Inflammatory macrophage treated with lipopolysaccharide for 4 hours (primary cell): ENCODE measurements at places on chromosomes 16 and 17.

- peak; percentile 84 for DNase-seq
Measured at GRCh38 chr16:84730406-84731106, 30.8 kb downstream of the USP10 start.

DNA sequence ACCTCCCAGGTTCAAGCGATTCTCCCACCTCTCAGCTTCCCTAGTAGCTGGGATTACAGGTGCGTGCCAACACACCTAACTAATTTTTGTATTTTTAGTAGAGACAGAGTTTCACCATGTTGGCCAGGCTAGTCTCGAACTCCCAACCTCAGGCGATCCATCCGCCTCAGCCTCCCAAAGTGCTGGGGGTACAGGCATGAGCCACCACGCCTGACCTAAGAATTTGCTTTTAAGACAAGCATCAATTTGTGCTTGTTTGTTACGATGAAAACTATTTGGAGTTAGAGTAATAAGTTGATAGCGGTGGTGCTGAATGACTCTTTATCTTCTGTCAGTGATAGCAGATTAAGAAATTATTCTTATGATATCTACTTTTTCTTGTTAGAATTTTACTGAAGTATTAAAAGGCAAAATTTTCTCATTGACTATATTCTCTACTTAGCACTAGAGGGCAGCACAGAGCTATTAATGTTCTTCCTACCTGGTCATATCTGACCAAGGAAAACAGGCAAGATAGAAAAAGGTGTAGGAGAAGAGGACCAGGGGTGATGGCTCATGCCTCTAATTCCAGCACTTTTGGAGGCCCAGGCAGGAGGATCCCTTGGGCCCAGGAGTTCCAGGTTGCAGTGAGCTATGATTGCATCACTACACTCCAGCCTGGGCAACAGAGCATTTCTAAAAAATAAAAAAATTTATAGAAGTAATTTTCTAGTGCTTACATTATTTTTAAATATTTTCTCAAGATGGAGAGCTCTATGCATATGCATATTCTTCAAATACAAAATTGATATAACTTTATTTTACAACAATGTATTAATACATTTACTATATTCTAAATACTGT is 24.5 kb downstream of the STXBP4 start:
- peak; percentile 36 for DNase-seq

DNA sequence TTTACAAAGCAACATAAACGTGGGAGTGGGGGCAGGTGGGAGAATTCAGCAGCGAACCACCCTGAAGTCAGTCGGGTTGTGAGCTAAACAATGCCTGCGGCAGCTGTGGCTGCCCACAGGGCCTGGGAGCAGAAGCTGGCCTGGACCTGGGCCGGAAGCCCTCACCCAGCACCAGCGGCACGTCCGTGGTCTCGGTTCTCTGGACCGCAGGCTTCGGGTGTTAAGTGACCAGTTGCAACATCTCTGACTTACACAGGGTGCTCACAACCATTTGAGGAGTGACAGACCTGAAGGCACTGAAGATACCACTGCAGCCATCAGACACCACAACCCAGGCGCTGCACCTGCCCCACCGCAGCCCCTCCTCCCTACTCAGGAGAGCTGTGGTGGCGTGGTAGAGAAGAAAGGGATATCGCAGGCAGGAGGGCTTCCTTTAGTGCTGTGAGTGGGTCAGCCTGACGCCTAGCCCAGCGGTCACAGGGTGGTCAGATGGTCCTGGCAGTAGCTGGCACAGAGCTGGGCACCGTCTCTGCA is 33.8 kb downstream of the CBFA2T3 start:
- DNase-seq: no peak

GRCh38 chr17:63701868-63702720 is 2.2 kb upstream of the LIMD2 start:
- peak; percentile 24 for DNase-seq

DNA sequence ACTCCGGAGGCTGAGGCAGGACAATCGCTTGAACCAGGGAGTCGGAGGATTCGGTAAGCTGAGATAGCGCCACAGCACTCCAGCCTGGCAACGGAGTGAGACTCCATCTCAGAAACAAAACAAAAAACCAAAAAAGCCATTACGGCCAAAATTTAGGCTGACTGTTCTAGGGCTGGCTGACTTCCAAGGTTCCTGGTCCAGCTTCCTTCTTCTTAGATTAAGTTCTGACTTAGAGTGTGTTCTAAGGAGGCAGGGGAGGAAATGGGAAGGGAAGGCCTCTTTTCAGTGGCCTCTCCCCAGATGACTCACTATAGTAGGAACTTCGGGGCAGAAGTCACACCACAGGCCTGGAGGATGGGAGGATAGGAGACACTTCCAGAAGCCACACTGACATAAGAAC is 27.7 kb upstream of the CLEC18B start:
- DNase-seq: peak; percentile 76

- no peak for DNase-seq
Measured at GRCh38 chr17:60065136-60065535, 13.6 kb downstream of the HEATR6 start.

- peak; percentile 64 for DNase-seq
Measured at GRCh38 chr17:78342449-78343186, 17.3 kb downstream of the SOCS3 start.

DNA sequence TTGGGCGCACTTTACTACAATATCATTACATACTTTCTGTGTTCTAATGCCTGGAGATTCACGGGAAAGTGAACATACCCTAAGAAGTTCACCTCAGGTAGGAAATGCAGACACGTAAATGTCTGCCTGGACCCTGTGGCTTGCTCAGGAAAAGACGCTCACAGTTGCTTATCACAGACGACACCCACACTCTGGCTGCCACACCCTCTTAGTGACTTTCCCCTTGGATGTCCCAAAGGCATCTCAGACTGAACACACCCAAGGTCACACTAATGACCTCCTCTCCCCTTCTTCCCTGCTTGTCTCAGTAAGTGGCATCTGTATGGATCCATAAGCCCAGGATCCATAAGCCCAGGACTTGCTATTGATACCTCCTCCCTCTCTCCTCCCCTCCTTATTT is 32.6 kb downstream of the CDRT15 start:
- DNase-seq: no peak

DNA sequence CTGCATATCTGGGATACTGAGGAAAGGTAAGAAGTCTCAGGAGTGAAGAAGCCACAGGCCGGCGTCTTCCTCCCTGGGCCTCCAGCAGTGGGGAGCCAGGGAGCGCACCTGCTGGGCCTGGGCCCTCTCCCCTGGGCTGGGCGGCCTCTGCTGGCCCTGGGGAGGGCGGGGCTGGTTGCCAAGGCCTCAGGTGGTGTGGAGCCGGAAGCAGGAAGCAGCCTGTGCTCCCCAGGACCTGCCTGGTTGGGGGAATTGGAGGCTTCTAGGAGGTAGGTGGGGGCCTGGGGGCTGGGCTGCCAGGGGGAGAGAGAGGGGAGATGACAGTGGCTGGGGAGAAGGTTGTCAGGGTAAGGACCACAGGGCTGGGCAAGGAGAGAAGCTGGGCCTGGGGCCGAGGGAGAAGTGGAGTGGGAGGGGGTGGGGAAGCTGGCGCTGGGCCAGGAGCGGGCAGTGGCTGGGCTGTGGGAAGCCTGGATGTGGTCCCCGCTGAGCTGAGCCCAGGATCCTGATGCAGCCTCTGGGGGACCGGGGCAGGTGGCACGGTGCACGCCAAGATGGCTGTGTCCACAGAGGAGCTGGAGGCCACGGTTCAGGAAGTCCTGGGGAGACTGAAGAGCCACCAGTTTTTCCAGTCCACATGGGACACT is at the start of gene SMIM22:
SMIM22 (plus strand) TSS at position 189 of the 647 bp plus-strand sequence; CDS start at position 555, 366 bp downstream.
- DNase-seq: no peak

DNA sequence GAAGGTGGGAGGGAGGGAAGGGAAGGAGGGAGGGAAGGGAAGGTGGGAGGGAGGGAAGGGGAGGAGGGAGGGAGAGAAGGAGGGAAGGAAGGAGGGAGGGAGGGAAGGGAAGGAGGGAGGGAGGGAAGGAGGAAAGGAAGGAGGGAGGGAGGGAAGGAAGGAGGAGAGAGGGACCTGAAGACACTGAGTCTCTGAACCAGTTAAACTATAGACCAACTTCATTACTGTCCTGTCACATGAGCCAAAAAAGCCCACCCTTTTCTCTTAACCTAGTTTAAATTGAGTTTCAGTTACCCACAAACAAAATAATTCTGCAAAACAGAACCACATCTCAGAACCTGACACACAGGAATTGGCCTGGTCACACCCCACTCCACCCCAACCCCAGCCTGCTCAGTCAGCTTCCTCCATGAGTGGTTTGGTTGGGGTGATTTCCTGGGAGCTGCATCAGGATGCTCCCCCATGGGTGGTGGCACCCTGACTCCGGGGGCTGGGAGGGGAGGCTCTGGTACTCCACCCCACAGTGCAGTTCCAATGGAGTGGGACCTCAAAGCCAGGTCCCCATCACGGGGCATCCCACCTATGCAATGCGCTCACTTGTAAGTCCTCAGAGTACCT is 4.7 kb upstream of the PRR29 start:
- DNase-seq: no peak

DNA sequence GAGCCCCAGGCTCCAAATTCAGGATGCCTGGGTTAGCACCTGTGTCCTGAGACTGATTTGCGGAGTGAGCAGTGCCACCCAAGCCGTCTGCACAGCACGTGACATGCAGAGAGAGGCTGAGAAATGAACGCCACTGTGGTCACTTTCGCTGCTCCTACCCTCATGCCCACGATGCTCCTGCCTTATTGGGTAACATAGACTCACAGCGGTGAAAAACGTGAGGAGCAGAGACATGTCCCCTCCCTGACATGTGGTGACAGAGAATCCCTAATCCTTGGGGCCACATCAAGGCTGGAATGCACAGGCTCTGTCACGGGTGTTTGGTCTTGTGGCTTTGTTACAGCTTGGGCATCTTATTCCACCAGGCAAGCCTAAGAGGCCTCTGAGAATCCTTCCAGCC is 52.1 kb upstream of the CACNG5 start:
- no peak for DNase-seq

- no peak for DNase-seq
Measured at GRCh38 chr16:19984135-19984534, 89.6 kb downstream of the GPR139 start.

- DNase-seq: no peak
Measured at GRCh38 chr16:88956546-88957432, 20.2 kb downstream of the CBFA2T3 start.

GRCh38 chr17:31523862-31524730 is 132.6 kb downstream of the RAB11FIP4 start:
- no peak for DNase-seq

DNA sequence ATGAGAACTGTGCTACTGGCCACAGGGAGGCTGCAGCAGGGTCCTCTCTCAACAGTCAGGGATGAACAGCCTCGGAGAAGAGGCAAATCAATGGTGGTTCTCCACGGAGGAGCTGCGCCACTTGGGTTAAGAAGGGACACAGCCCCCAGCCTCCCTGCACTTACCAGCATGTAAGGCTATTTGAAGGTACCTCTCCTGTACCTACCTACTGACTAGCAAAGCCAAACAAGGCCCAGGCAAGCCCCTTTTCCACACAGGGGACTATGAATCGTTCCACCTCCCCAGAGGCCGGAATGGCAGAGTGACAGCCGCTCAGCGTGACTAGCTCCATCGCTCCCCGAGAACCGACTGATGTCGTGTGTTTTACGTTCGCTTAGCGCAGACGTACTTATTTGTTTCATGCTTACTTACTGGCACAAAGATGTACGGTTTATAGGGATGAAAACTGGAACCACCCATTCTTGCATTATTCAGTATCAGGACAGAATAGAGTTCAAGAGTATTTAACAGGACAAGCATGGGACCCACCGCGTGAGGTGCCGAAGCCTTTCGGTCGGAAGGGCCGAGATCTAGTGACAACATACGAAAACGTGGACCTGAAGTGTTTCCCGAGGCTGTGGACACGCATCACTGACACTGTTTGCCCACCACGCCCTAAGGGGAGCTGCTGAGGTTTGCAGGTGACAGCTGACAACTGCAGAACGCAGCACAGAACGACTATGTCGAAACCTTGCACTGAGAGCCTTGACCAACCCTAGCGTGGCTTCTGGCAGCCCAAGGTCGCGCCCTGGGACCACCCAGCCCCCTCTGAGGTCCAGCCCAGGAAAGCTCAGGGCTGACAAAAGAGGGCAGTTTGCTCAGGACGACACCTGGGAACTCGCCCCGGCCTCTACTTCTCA is 1.0 kb downstream of the TEPSIN start:
- no peak for DNase-seq

- DNase-seq: no peak
Measured at GRCh38 chr16:73847090-73847489, 449.5 kb upstream of the PSMD7 start.

- DNase-seq: peak; percentile 47
Measured at GRCh38 chr16:15950161-15950854, 892 bp downstream of the ABCC1 start.

GRCh38 chr17:20781260-20781659 is 201.7 kb downstream of the CDRT15L2 start:
- no peak for DNase-seq

- DNase-seq: no peak
Measured at GRCh38 chr17:71757156-71757555, 363.7 kb upstream of the SOX9 start.

DNA sequence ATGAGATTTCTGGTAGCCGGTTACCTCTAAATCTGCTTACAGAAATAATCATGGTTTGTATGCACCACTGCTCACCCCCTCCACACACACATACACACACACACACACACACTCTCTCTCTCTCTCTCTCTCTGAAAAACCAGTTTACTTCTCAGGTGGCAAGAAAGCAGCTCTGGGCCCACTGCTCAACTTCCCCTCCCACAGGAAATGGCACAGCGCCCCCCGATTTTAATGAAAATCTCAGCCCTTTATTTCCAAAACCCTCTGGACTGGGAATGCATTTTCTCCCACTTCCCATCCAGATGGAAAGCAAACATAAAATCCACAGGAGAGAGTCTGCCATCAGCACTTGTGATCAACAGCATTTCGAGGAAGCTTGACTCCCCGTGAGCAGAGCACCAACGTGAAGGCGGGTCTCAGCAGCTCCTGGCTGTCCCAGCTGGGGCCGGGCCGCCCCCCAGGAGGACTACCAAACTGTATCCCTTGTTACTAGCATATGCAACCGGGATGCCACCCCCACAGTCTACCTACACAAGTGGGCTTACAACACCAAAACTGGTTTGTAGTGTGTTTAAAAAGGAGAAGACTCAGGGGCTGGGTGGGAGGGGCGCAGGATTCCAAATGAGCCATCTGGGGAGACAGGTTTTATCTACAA is 121.1 kb downstream of the SLC39A11 start:
- DNase-seq: no peak

DNA sequence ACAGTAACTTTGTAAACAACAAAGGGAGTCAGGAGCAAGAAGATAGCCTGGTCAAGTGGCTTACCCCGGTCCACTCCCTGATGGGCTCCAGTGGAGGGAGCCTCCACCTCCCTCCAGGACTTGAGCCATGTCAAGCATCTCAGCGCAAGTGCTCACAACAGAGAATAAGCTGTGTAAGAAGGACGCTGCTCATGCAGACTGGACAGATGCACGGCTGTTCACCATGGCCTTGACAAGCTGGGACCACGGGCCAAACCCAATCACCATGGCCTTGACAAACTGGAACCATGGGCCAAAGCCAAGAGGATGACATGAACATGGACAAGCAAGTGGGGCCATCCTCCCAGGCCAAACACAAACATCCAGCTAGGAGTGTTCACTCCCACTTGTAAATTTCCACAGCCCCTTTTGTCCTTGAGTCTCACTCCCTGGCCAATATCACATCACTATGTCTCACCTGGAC is 3.4 kb upstream of the PITPNM3 start:
- DNase-seq: no peak
